ENCODE measurements at places on chromosomes 16 and 17.

GRCh38 chr16:67054901-67055300 is 26.0 kb downstream of the CBFB start:
- no peak overlapping the region for H3K4me3 ChIP-seq
- H3K36me3 ChIP-seq = no peaks in the 10 kb centered on the region
- H3K27ac ChIP-seq = no peak overlapping the region
- DNase-seq = no peak
- no peaks in the 10 kb centered on the region for H3K27me3 ChIP-seq

DNA sequence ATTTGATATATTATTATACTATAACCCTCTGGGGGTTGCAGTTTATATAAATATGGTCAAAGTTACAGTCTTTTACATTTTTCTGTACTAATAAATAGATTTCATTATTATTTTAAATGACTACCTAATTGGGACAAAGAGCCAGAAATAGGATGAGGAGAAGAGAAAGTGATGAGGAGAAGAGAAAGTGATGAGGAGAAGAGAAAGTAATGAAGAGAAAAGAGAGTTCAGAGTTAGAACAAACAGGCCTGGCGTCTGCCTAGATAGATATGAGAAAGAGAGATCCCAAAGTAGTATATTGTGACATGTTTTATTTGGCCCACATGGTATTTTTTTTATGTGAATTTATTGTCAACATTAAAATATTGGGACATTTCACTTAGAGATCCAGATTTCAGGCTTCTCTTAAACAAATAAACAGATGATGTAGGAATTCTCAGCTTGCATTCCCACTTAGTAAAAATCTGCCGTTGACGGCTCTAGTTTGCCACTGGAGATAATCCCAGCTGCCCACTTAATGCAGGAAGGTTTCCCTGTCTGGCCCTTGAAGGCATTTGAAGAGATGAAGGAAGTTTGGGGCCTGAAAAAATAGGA is 210.7 kb downstream of the STX8 start:
- DNase-seq = no peak
- no peaks in the 10 kb centered on the region for H3K27me3 ChIP-seq
- H3K4me1 ChIP-seq = peaks cover 5% of the 10 kb centered on the region
- no peaks in the 10 kb centered on the region for H3K36me3 ChIP-seq

DNA sequence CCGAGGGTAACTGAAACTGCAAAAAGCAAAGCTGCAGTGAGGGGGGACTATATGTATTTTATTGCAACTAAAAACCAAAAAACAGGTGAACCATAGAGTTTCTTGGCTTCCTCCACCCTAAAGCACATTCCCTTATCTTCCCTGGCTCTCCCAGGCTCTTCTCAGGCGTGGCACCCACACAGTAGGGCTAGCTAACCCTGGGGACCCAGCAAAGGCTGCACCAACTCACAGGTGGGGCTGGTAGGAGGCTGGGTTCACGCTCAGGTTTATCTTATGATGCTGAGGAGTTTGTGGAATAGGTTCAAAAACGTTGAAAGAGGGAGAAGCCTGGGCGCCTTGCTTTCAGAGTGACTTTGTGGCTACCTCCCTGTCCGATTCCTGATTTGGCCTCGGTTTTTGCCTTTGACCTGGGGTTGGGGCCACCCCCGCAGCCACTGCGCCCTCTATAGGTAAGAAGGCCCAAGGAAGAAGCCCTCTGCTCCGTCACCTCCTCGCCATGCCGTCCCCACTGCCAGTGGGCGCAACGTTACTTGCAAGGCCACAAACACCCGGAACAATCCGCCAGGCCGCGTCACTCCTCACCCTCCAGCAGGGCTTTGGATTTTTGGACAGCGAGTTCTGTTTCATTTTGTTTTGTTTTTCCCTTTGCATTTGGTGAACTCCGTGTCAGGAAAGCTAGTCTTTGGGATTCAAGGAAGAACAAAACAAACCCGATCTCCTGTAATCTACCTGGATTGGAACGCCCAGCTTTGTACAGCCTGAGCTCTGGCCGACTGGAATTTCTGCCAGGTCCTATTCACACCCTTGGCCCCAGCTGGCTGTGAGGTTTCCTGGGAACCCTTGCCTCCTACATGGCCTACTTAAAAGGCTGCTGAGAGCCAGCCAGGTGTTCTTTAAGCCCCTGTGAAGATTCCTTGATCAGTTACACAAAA is 60.8 kb downstream of the TBC1D16 start:
- H3K27me3 ChIP-seq = no peaks in the 10 kb centered on the region
- no peaks in the 10 kb centered on the region for H3K4me1 ChIP-seq
- H3K36me3 ChIP-seq = peaks cover 7% of the 10 kb centered on the region
- DNase-seq = no peak
- no peak overlapping the region for H3K27ac ChIP-seq
- no peak overlapping the region for H3K4me3 ChIP-seq

DNA sequence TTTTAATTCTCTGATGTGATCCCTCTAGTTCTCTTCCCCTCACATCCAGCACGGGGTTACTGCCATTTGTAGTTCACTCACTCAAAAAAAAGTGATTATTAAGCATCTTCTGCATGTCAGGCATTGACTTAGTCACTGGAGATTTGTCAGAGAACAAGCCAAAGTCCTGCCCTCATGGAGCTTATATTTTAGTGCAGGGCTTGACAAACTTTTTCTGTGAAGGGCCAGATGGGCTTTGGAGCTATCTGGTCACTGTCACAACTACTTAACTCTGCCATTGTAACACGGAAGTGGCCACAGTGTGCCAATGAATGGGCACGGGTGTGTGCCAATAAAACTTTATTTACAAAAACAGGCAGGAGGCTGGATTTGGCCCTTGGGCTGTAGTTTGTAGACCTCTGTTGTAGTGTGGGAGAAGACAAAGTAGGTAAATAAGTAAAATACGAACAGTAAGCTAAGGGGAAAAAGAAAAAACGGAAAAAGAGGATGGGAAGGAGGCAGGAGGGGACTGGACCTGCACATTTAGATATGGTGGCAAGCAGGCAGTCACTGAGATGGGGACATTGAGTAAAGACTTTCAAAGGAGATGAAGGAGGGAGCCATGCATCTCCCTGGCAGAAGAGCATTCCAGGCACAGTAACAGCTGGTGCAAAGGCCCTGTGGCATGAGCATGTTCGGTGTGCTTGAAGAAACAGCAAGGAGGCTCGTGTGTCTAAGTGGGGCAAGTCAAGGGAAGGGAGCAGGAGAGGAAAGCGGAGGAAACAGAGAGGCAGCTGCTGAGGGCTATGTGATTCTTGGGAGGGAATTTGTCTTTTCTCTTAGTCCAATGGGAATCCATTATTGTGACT is 202.8 kb upstream of the CACNG3 start:
- no peaks in the 10 kb centered on the region for H3K27me3 ChIP-seq
- no peaks in the 10 kb centered on the region for H3K4me1 ChIP-seq
- no peaks in the 10 kb centered on the region for H3K36me3 ChIP-seq
- no peak overlapping the region for H3K27ac ChIP-seq
- DNase-seq = no peak
- H3K4me3 ChIP-seq = no peak overlapping the region

DNA sequence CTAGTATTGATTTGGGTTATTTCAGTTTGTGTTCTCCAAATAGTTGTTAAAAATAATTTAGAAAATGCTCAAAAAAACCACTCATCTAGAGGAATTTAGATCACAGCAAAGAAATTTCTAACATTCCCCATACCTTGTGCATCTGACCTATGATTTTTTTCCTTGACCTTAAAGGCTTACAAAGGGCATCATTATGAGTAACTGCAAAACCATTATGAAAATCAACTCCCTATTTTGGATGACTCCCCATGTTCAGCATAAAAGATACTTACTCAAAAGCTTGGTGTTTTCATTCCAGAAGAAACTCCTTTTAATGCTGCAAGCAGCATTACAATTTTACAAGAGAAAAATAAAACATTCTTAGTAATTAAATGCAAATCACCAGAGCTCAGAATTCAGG is 83.2 kb downstream of the GRIN2A start:
- no peaks in the 10 kb centered on the region for H3K36me3 ChIP-seq
- no peak for DNase-seq
- H3K4me3 ChIP-seq = no peak overlapping the region
- H3K27ac ChIP-seq = no peak overlapping the region
